CD4-positive, alpha-beta memory T cell (primary cell): ENCODE measurements at places on chromosomes 12 and 14.

DNA sequence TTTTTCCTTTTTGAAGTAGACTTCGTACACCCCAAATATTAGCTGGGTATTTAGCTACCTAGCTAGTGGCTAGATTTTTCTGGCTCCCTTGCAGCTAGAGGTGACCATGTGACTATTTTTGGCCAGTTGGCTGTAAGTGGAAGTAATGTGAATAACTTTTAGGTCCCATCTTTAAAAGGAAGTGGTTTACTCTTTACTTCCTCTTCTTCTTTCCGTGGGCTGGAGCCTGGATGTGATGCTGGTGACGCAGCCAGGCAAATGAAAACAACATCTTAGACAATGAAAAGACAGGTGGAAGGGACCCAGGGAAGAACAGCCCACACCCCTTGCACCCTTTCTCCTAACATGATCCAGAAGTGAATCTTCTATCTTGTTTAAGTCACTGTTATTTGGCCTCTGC is 245.5 kb downstream of the ATP23 start:
- no peak overlapping the region for H3K27ac ChIP-seq
- H3K27me3 ChIP-seq = peaks cover under 1% of the 10 kb centered on the region
- no peak overlapping the region for H3K4me3 ChIP-seq
- DNase-seq = no peak
- no peaks in the 10 kb centered on the region for H3K36me3 ChIP-seq
- no peaks in the 10 kb centered on the region for H3K4me1 ChIP-seq

DNA sequence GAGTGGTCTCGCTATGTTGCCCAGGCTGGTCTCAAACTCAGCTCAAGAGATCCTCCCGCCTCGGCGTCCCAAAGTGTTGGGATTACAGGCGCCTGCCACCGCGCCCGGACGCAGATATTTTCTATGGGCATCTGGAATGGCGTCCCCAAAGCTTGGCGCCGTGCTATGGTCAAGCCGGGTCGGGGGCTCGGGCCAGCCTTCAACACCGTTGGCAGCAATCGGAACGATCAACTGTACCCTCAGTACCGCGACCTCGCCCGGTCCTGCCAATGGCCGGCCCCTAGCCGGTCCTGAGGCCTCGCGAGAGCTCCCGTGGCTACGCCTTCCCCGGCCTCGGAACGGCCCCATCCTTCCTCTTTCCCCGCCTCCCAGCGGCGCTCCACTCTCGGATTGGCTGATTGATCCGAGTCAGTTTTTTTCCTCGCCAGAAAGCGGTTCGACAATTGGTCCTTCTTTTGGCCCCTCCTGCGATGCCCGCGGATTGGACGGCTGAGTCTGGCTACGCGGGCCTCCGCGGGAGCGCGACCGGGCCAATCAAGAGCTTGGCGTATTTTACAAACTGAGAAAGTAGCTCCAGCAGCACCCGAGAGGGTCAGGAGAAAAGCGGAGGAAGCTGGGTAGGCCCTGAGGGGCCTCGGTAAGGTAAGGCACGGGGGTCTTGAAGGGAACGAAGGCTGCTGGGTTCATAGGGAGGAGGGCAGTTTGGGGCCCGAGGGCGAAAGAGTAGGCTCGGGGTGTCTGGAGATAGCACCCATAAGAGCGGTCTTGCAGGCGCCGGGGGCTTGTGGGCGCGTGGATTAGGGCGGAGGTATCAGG is at the start of gene TROAP:
TROAP (plus strand) TSS at position 548 of the 816 bp plus-strand sequence. CDS start 354 bp downstream, outside the sequence.
- peaks cover 14% of the 10 kb centered on the region for H3K4me1 ChIP-seq
- H3K36me3 ChIP-seq = no peaks in the 10 kb centered on the region
- peak; percentile 98 for DNase-seq
- peak within 1 kb of the TSS; percentile 51 for H3K27ac ChIP-seq

DNA sequence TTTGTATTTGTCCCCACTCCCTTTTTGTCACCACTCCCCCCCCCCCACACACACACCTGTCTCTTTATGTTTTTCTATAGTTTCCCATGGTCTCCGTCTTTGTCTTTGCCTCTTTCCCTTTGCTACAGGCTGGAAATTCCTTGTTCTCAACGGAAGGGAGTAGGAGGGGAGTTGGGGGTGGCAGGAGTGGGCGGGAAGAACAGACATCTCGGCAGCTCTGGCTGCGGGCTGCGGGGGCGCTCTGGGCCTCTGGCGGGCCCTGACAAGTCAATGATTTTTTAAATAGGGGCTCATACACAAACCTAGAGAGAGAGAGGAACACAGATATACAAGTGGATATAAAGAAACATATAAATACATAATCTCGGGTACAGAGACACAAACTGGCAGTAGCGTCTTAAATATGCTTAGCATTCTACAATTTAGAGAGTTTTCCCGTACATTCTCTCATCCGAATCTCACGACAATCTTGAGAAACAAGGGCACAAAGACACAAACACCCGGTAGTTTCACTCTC is 2.4 kb upstream of the NAB2 start:
- no peaks in the 10 kb centered on the region for H3K27me3 ChIP-seq
- H3K4me1 ChIP-seq = peaks cover 31% of the 10 kb centered on the region
- peak overlapping the region; percentile 97 for H3K27ac ChIP-seq
- peaks cover under 1% of the 10 kb centered on the region for H3K36me3 ChIP-seq

- no peaks in the 10 kb centered on the region for H3K36me3 ChIP-seq
- no peak for DNase-seq
- no peak overlapping the region for H3K27ac ChIP-seq
- H3K27me3 ChIP-seq = no peaks in the 10 kb centered on the region
Observed at GRCh38 chr12:11595080-11595479, 54.4 kb upstream of the ETV6 start.

GRCh38 chr12:28145216-28145615 is 45.0 kb upstream of the CCDC91 start:
- no peak for DNase-seq

DNA sequence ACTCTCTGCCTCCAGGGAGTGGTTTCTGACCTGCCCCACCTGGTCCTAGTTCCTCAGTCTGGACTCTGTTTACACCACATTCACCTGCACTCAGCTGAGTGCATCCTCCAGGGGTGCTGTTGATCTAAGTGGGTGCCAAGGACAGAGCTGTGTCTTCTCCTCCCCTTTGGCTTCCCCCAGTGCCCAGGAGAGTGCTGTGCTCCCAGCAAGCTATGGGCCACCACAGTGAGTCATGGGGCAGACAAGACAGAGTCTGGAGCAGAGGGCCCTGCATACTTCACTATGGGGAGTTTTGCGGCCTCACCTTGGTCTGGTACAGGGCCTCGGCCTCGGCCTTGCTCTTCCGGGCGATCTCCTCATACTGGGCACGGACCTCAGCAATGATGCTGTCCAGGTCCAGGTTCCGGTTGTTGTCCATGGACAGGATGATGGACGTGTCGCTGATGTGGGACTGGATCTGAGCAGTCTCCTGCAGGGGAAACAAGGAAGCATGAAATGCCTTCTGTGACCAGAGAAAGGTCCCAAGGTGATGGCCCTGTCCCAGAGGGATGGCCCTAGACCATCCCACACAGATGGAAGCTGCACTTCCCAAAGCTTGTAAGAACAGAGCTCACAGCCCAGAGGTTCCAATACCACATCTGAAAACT is 4.9 kb downstream of the KRT73 start:
- no peak overlapping the region for H3K4me3 ChIP-seq
- no peak for DNase-seq
- H3K27ac ChIP-seq = no peak overlapping the region
- no peaks in the 10 kb centered on the region for H3K36me3 ChIP-seq
- H3K27me3 ChIP-seq = no peaks in the 10 kb centered on the region
- H3K4me1 ChIP-seq = peaks cover 70% of the 10 kb centered on the region

DNA sequence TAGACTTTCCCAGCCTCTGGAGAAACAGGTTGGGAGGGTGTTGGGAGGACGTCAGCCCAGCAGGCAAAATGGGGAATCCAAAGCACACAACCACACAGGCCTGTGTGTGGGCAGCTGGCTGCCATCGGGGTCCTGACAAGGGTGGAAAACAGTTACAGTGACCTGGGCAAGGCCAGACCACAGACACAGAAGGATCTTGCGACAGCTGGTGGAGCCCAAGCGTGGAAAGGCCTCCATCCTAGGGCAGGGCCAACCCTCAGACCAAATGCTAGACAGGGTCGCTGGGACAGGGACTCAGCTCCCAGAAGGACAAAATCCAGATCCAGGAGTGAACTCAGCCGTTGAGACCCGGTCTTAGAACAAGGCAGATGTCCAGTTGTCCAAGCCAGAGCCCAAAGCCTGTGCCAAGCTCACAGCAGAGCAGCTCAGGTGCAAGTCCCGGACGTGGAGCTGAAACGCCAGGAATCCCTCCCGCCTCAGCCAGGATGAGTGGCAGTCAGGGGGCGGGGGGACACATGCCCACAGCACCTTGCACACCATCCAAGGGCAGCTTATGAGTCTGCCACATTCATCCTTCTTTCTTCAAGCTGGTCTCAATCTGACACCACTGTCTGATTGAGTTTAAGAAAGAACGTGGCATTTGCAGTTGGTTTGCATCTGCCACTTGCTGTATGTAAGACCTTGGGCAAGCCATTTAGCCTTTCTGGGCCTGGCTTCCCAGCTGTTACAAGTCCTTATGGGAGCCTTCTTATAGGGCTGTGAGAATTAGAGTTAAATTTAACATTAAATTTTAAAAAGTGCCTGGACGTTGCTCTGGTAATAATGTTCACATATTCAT is 37.6 kb downstream of the DEGS2 start:
- H3K4me1 ChIP-seq = peaks cover 4% of the 10 kb centered on the region
- no peak overlapping the region for H3K4me3 ChIP-seq
- no peak for DNase-seq
- H3K27me3 ChIP-seq = no peaks in the 10 kb centered on the region

DNA sequence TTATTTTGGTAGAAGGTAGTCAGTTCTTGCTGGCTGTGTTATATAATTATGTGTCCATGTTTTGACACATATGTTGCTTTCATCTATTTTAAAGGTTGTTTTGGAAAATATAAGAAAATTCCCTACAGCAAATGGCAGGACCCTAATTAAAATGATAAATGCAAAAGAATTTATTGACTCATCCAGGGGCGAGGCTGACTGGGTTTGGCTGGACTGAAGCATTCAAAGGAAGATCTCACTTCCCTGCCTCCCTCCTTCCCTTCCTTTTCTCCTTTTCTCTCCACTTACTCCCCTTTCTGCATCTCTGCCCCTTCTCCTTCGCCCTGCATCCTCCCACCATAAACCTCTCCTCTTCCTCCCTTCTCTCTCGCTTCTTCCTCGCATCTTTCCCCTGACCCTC is 129.6 kb downstream of the SNAPC1 start:
- no peak for DNase-seq
- no peak overlapping the region for H3K27ac ChIP-seq
- no peak overlapping the region for H3K4me3 ChIP-seq
- no peaks in the 10 kb centered on the region for H3K36me3 ChIP-seq

DNA sequence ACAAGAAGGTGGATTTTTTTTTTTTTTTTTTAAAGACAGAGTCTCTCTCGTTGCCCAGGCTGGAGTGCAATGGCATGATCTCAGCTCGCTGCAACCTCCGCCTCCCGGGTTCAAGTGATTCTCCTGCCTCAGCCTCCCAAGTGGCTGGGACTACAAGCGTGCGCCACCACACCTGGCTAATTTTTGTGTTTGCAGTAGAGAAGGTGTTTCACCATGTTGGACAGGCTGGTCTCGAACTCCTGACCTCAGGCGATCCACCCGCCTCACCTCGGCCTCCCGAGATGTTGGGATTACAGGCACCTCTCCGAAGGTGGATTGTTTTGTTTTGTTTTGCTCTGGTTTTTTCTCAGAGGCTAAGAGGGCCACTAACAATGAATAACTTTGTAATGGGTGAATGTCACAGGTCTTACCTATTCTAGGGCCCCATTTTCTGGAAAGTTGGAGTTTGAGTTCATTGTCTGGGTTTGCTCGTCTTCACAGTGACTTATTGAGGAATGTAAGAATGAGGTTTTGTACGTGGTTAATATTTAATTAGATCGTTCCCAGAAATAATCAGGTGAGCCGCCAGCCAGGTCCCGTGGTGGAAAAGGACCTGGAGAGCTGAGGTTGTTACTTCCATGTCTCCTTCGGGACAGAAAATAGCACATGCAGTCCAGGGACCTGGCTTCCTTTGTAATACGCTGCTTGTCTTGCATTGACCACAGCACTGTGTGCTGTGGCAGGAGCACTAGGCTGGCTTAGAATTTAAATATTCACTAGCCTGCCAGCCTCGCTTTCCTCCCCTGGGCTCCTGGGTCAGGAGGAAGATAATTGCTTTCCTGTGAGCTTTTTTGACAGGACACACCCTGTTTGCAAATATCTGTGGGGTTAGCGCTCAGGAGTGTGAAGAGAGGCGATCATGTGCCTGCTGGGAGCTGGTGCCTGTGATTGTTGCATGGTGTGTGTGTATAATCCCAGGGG is 2.3 kb downstream of the HIP1R start:
- H3K27ac ChIP-seq = no peak overlapping the region
- H3K36me3 ChIP-seq = no peaks in the 10 kb centered on the region
- DNase-seq = no peak
- no peaks in the 10 kb centered on the region for H3K27me3 ChIP-seq
- H3K4me1 ChIP-seq = peaks cover 30% of the 10 kb centered on the region
- H3K4me3 ChIP-seq = peak overlapping the region; percentile 87

DNA sequence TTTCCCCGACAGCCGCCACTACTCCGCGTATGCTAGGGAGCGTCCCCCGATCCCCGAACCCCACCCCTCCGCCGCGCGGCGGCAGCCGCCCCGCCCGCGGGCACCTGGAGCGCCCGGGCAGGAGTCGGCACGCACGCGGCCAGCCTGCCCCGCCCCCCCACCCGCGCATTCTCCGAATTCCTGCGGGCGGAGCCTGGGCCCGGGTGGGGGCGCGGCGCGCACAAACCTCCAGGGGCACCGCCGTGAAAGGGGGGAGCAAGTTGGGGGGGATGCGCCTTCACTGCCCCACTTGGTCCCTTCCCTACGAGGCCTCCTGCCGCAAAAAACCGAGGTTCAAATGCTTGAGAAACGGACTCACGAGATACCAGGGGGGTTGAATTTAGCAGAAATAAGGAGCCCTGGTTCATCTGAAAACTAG is 1.7 kb downstream of the AJUBA start:
- no peak overlapping the region for H3K27ac ChIP-seq
- no peak for DNase-seq
- H3K4me3 ChIP-seq = peak overlapping the region; percentile 34
- no peaks in the 10 kb centered on the region for H3K27me3 ChIP-seq
- H3K36me3 ChIP-seq = no peaks in the 10 kb centered on the region

- no peak overlapping the region for H3K27ac ChIP-seq
- no peaks in the 10 kb centered on the region for H3K4me1 ChIP-seq
- H3K27me3 ChIP-seq = peaks cover 4% of the 10 kb centered on the region
- H3K36me3 ChIP-seq = no peaks in the 10 kb centered on the region
- DNase-seq = no peak
- no peak overlapping the region for H3K4me3 ChIP-seq
Observed at GRCh38 chr12:103547929-103548328, 39.1 kb upstream of the STAB2 start.

DNA sequence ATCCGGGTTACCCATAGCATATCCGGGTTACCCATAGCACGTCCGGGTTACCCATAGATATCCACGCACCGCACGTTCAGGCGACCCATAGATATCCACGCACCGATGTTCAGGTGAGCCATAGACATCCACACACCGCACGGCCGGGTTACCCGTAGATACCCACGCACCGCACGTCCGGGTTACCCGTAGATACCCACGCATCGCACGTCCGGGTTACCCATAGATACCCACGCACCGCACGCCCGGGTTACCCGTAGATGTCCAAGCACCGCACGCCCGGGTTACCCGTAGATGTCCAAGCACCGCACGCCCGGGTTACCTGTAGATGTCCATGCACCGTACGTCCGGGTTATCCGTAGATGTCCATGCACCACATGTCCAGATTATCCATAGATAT is 60.3 kb upstream of the SYT1 start:
- H3K27ac ChIP-seq = no peak overlapping the region
- H3K4me1 ChIP-seq = no peaks in the 10 kb centered on the region
- no peak for DNase-seq
- H3K27me3 ChIP-seq = no peaks in the 10 kb centered on the region
